Skeletal muscle cell (primary cell): ENCODE measurements at places on chromosomes 5 and 9.

DNA sequence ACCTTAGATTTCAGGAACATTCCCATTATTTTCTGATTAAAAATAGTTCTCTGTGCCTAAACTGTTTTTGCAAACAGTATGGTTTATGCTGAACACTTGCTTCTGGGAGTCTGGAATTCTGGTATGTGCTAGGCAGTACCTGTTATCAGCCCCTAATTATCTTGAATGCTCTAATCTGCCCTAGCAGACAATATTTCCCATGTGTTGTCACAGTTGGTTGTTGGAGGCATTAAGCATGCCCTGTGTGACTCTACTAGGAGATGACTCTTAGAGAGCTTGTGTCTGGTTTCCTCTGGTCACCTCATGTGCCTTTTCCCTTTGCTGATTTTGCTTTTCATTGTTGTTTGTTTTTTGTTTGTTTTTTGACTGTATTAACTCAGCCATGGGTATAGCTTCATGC, 36.6 kb downstream of the UHRF2 start:
- DNase-seq: no peak

DNA sequence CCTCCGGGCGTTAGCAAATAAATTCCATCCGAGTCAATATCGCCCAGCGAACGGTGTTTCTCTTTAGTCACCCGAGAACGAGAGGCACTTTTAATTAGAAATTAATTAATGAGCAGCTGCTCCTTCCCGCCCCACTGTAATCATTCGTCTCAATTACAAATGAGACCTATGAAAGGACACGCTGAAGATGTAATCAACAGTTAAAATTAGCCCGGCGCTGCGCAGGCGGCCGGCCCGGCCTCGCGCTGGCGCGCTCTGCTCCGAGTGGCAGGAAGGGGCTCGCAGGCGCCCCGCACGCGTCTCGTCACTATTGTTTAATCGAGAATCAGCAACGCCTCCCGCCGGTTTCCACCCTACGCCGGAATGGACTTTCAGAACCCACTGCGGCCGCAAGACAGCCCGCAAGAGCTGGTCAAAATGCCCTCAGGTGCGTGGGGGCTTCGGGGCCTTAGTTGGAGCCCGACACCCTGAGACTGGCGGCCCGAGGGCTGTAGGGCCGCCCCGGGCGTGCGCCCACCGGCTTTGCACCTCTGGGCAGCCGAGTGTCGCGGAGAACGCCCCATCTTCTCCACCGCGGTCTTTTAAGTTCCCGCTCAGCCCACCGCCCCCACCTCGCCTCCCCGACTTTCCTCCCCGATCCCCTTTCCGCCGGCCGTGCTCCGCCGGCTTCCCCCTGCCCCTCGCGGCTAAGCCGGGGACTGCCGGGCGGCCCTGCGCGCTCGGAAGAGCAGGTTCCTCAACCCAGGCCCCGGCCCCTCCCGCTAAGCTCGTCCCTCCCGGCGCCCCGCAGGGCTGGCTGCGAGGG, 597 bp upstream of the IRX4 start:
- no peak for DNase-seq

- peak; percentile 73 for DNase-seq
Observed at GRCh38 chr9:129509533-129509928, 111.4 kb downstream of the C9orf50 start.

- no peak for DNase-seq
Observed at GRCh38 chr5:149540089-149540488, 11.2 kb downstream of the CSNK1A1 start.

- DNase-seq: no peak
Observed at GRCh38 chr9:4519604-4520003, 29.3 kb downstream of the SLC1A1 start.

DNA sequence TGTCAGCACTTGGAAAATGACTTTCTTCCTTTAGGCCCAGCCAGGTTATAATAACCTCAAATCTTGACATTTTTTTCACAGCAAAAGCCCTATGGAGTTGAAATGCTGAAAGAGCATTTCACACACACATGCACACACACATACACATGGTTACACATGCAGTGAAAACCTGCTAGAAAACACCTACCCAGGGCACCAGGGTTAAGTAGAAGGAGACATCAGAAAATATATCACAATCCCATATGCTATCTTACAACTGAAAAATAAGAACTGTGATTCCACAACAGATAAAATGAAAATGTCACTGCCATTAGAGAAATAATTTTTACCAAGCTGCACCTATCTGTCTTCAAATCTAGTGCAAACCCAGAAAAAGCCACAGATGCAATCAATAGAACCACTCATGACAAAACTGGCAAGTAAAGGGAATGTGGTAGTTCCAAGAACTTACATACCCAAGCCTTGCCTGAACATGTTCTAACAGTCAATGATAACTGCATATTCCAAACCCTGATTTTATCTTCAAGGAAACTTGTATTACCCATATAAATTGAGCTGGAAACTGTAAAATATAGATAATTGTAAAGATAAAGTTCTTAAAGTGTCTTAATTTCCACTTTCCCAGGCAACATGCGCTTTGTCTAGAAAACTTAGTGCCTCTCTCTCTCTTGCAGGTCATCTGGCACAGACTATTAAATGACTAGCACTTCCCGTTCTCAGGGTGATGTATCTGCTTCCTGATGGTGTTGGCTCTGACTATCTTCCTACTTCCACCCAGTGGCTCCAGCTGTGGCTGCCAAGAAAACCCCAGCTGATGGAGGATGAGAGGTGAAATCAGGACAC, 250.2 kb upstream of the PTGER4 start:
- peak; percentile 63 for DNase-seq

DNA sequence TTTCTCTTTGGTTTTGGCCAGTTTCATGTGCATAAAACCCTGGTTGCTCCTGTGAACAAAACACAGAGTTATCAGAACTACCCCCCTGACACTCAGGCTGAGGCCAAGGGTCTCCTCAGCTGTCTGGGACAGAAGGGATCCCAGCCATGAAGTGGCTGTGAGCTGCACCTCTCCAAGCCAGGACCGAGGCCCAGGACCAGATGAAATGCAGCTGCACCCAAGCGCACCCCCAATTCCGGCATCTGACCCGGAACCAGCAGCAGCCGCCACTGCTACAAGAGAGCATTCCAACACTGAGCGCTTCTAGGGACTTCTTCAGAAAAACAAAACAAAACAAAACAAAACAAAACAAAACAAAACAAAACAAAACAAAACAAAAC, 16.0 kb upstream of the SLC25A51 start:
- no peak for DNase-seq

GRCh38 chr5:29547236-29547865, 1646.1 kb upstream of the CDH6 start:
- DNase-seq: no peak

- DNase-seq: no peak
Observed at GRCh38 chr5:171610686-171611085, 174.9 kb upstream of the SMIM23 start.

DNA sequence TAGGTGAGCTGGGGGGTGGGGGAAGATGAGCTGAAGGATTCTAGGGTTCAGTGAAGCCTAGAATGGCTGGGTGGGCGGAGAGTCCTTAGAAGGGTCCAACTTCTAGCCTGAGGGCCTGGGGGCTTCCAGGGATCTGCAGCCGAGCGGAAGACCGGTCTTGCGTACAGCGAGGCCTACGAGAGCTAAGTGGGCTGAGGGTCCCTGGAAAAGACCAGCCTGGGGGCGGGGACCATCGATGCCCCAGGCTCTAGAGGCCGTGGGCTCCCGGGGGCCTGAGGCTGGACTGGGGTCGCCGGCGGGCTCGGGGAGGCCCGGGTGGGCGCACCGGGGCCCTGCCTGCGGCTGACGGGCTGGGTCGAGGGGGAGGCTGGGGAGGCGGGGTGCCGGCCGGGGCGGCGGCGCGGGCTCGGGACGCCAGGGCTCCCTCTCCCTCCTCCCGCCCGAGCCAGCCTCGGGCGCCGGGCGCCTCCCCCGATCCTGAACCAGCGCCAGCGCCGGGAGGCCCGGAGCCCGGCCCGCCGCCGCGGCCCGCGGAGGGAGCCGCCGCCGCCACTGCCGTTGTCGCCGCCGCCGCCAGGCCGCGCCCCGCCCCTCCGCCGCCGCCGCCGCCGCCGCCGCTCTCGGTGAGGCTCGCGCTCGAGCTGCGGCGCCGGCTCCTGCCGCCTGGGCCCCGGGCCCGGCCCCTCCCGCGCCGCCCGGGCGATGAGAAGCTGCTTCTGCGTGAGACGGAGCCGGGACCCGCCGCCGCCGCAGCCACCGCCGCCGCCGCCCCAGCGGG, at the start of gene MVB12B:
MVB12B (plus strand) TSS at position 602 of the 778 bp plus-strand sequence; CDS start at position 703, 101 bp downstream.
- no peak for DNase-seq

DNA sequence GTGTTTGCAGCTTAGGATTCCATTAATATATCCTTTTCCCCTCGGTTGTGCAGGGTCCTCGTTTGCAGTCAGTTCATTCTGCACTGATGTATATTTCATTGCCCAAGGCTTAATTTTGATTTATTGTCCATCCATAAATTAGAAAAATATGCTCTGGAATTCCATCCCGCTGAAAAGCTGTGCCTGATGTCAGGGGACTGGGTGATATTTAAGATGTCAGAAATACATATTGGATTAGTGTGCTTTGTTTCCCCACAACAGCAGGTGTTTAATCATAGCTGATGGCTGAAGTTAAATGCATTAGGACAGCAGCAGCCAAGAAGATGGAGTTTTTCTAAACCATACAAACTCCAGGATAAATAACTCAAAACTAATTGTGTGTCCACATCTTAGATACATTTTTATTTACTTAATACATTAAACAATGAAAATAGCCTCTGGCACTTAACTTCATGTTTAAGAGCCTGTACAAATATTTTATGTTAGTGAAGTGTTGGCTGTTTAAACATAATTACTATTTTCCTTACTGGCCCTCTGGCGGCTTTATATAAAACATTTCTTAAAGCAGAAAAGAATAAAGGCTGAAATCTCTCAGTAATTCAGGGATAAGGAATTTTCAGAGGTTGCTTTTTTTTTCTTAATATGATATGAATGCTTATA, 170.4 kb upstream of the TBCA start:
- DNase-seq: no peak

GRCh38 chr9:69299826-69300225, 25.2 kb upstream of the ENTREP1 start:
- DNase-seq: no peak

GRCh38 chr9:108834959-108835665, 20.7 kb downstream of the ACTL7B start:
- no peak for DNase-seq

- DNase-seq: no peak
Observed at GRCh38 chr9:135711391-135711790, 9.4 kb downstream of the KCNT1 start.

- DNase-seq: no peak
Observed at GRCh38 chr5:117690612-117691011, 1116.0 kb upstream of the SEMA6A start.

DNA sequence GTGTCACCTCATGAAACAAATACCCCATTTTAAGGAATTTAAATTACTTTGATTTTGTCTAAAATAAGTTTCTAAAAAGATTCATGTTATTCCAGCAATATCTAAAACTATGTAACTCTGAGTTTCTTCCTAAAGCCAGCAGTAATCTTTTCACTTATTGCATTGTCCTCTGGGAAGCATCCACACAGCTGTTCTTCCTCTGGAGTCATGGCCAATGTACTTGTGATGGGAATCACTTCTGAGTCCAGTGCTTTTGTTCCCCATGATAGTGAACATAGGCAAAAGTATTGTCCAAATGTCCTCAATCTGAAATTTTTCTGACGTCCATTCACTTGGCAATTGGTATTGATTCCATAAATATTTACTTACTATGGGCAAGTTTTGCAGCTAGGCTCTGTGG, 125.0 kb downstream of the STARD4 start:
- no peak for DNase-seq

DNA sequence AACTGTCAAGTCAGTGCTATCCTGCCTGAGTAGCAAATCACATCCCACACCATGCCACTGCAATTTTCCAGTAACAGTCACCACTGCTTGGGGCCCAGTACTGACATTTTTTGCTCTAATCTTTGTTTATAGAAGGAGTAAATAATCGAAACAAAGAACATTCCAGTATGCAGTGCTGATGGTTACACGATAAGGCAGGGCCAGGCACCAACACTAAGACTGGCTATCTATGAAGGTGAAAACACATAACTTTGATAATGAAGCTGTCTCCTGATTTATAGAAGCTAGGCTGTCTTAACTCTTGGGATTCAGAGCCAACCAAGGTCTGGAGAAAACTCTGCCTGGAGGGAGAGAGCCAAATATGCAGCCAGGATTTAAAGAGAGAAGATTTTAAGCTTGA, 365.3 kb downstream of the BNC2 start:
- no peak for DNase-seq

- DNase-seq: no peak
Observed at GRCh38 chr9:123883634-123884033, 46.3 kb downstream of the DENND1A start.

DNA sequence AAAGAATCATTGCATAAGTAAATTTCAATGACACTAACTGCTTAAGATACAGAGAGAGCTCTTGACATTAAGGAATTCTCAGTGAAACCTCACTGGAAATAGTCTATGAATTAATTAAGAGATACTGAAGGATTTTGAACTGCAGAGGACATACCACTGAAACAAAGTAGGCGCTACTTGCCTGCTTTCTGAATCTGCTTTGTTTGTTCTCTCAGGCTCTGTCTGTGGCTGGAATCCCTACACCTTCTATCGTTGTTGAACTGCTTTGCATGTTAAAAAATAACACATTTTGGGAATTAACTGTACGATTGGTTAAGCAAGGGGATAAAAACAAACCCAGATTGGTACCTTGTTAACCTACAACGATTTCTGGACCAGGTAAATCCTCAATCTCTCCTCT, 435.2 kb downstream of the PDE4D start:
- DNase-seq: no peak

DNA sequence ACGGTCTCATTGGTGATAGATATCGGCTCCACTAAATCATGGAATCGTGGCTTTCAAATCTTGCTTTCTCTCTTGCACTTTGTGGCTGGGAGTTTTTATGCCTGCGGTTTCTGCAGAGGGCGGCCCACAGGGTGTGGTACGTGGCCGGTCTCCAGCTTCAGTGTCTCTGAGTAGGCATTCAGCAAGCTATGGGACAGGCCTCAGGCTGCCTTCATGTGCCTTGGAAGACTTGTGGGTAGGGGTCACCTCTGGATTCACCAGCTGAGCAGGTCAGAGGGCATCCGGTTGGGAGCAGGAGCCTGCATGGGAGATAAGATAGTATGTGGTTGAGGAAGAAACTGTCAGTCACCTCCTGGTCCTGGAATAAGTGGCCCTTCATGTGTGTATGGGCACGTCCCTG, 47.7 kb downstream of the AMBP start:
- no peak for DNase-seq

DNA sequence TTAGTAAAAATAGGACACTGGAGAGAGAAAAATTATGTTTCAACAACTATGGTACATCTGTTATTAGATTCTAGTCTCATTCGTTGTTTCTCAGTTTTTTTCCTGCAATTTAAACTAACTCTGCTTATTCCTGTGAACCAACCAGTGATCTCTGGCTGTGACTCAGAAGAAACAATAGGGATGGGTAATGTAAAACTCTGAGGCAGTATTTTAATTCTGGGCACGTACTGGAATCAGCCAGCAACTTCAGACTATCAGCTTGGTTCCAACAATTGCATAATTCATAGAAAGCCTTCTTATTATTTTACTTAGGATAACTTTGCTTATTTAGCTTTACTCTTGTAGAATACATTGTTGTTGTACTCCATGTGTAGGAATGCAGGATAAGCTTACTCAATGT, 28.8 kb downstream of the MLLT3 start:
- peak; percentile 40 for DNase-seq
